CD8-positive, alpha-beta memory T cell (primary cell): ENCODE measurements at places on chromosomes 11 and 22. TPM values are rescaled to one million over a fixed set of nuclear protein-coding genes. Genes with fewer than 3 reads are reported as not detected.

DNA sequence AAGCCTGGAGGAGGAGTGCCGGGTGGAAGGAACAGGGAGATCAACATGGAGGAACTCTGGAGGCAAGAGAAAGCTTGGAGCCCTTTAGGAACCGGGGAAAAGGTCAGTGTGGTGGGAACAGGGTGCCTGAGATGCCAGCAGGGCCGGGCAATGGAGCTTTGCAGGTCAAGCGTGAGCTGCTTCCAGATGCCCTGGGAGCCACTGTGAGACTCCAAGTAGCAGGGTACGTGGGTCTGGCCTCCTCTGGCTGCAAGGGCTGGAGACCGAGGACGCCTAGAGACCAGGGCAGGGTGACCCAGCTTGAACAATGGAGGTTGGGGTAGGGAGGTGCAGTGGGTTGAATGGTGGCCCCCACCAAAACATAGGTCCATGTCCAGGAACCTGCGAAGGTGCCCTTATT is 15.6 kb upstream of the EMID1 start:
- no peaks in the 10 kb centered on the region for H3K36me3 ChIP-seq
- no peak overlapping the region for H3K27ac ChIP-seq
- DNase-seq: no peak
- no peak overlapping the region for H3K4me3 ChIP-seq
- H3K27me3 ChIP-seq: no peaks in the 10 kb centered on the region

GRCh38 chr22:45426387-45426786 is 12.9 kb downstream of the RIBC2 start:
- no peak overlapping the region for H3K27ac ChIP-seq
- no peak for DNase-seq
- no peaks in the 10 kb centered on the region for H3K27me3 ChIP-seq
- no peaks in the 10 kb centered on the region for H3K4me1 ChIP-seq
- no peak overlapping the region for H3K4me3 ChIP-seq

GRCh38 chr22:45896153-45896951 is 80.6 kb downstream of the WNT7B start:
- no peak for DNase-seq
- no peak overlapping the region for H3K27ac ChIP-seq
- H3K4me1 ChIP-seq: no peaks in the 10 kb centered on the region
- no peak overlapping the region for H3K4me3 ChIP-seq

- H3K4me3 ChIP-seq: peak overlapping the region; percentile 25
- no peak overlapping the region for H3K27ac ChIP-seq
- H3K36me3 ChIP-seq: no peaks in the 10 kb centered on the region
- H3K27me3 ChIP-seq: no peaks in the 10 kb centered on the region
- peaks cover 56% of the 10 kb centered on the region for H3K4me1 ChIP-seq
Measured at GRCh38 chr11:2446590-2447252, 1.9 kb downstream of the KCNQ1 start.

CCDC116 gene
- total RNA-seq: 0.48 TPM

SLC22A12 gene
- not detected for total RNA-seq

GRCh38 chr11:65236194-65237059 is 25.3 kb upstream of the POLA2 start:
- no peaks in the 10 kb centered on the region for H3K4me1 ChIP-seq
- H3K4me3 ChIP-seq: no peak overlapping the region
- no peak overlapping the region for H3K27ac ChIP-seq

GRCh38 chr11:18066626-18067025 is 20.6 kb upstream of the TPH1 start:
- H3K4me1 ChIP-seq: no peaks in the 10 kb centered on the region
- no peak overlapping the region for H3K4me3 ChIP-seq
- DNase-seq: no peak

DNA sequence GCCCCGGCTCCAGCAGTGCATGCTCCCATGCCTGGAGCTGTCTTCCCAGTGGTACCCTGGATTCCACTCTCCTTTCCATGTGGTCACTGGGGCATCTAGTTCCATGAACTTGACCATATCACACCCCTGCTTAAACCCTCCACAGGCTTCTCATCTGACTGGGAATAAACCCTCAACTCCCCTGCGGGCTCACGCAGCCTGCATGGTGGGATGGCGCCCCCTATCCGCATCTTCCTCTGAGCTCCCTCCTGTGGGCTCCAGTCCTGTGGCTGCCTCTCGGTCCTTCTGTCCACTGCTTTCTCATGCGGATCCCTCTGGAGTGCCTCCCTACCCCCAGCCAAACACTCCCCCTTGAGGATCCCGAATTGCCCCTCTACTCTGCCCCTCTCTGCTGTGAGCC is 41.4 kb upstream of the TTLL12 start:
- H3K27ac ChIP-seq: no peak overlapping the region
- H3K4me1 ChIP-seq: peaks cover 4% of the 10 kb centered on the region

- no peak for DNase-seq
- no peak overlapping the region for H3K27ac ChIP-seq
- H3K27me3 ChIP-seq: no peaks in the 10 kb centered on the region
- H3K4me3 ChIP-seq: no peak overlapping the region
Measured at GRCh38 chr11:134555510-134555909, 143.5 kb upstream of the B3GAT1 start.

SLC16A8 gene
- total RNA-seq: not detected

DRD2 gene
- total RNA-seq: not detected

GRCh38 chr11:134358856-134359490 is 27.2 kb downstream of the GLB1L2 start:
- no peak for DNase-seq
- H3K36me3 ChIP-seq: no peaks in the 10 kb centered on the region
- H3K4me3 ChIP-seq: no peak overlapping the region
- H3K27me3 ChIP-seq: no peaks in the 10 kb centered on the region
- H3K27ac ChIP-seq: no peak overlapping the region

DNA sequence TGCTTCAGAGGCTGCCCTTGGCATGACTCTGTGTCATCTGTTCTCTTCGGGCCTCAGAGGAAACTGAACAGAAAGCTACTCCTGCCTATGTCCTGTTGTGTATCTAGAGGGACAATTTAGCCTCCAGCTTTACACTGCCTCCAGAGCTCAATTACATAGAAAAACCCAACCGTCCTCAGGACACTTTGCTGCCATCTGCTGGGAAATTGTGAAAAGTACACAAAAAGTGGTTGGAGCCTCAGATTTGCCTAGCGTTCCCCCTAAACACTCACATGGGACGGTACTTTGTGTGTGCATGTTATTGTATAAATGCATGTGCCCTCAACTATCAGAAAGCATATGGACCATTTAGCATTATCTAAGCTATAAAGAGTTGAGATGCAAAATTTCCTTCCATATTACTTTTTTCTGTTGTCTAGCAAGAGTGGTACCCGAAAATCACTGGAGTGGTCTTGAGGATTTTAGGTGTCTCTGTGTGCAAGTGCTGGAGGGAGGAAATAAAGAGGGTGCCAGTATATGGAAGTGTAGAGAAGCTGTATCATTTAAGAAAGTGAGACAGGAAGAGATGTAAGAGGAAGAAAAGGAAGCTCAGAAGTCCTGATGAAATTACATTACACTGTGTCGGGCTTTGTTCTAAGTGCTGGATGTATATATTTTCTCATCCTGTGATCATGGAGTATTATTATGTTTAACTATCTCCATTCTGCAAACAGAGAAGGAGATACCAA is 8.7 kb upstream of the MS4A4E start:
- H3K36me3 ChIP-seq: no peaks in the 10 kb centered on the region
- H3K4me1 ChIP-seq: no peaks in the 10 kb centered on the region
- H3K27ac ChIP-seq: no peak overlapping the region

GRCh38 chr11:45665933-45666647 is 668 bp upstream of the CHST1 start:
- no peak for DNase-seq
- H3K4me3 ChIP-seq: no peak overlapping the region

GRCh38 chr11:35029979-35030682 is 108.8 kb upstream of the CD44 start:
- DNase-seq: no peak
- no peaks in the 10 kb centered on the region for H3K36me3 ChIP-seq

- no peak for DNase-seq
- no peaks in the 10 kb centered on the region for H3K27me3 ChIP-seq
- H3K4me1 ChIP-seq: no peaks in the 10 kb centered on the region
- H3K4me3 ChIP-seq: no peak overlapping the region
Measured at GRCh38 chr22:25166266-25167040, 33.2 kb upstream of the CRYBB3 start.

DNA sequence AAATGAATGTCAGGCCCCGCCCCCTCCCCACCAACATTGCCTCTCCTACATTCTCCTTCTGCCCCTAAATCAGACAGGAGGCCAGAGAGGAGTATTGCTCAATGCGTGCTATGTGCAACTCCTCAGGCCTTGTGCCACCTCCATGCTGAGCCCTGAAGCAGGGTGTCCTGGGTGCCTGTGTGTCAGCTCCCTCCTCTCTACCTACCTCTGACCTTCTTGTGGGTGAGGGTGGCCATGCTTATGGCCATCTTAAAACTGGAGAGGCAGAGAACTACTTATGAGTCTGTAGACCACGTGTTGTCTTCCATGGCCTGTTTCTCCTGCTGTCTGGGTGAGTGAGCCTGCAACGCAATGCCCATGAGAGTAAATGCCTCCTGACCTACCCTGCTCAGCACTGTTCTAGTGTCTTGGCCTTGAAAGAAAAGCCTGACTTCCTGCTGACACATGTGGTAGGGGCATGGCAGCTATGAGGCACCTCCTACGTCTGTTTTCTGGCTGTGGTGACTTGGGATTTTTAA is 10.5 kb downstream of the MCAM start:
- peaks cover 3% of the 10 kb centered on the region for H3K36me3 ChIP-seq
- H3K4me1 ChIP-seq: peaks cover 28% of the 10 kb centered on the region

DNA sequence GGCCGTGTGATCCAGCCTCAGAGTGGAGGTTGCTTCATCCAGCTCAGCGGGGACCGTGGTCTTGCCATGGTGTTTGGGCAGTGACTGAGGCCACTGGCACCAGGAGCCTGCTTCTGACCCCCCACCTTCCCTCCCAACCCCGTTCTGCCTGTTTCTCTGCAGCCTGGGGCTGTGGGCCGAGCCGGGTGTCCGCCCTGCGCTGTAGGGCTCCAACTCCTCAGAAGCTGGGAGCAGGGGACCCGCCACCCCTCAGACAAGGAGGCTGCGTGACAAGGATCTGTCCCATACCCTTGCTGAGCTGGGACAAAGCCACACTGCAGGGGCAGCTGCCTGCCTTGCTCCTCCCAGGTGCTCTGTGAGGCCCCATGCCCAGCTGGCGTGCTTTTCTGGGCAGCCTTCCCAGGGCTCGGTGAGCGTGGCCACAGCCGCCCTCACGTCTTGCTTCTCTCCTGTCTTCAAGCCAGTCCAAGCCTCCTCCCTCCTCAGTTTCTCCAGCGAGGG is 11.7 kb upstream of the ARFGAP3 start:
- no peak for DNase-seq
- no peaks in the 10 kb centered on the region for H3K36me3 ChIP-seq
- no peak overlapping the region for H3K27ac ChIP-seq
- no peaks in the 10 kb centered on the region for H3K27me3 ChIP-seq
- H3K4me1 ChIP-seq: no peaks in the 10 kb centered on the region

TLCD5 gene
- total RNA-seq: 1.7 TPM

DNA sequence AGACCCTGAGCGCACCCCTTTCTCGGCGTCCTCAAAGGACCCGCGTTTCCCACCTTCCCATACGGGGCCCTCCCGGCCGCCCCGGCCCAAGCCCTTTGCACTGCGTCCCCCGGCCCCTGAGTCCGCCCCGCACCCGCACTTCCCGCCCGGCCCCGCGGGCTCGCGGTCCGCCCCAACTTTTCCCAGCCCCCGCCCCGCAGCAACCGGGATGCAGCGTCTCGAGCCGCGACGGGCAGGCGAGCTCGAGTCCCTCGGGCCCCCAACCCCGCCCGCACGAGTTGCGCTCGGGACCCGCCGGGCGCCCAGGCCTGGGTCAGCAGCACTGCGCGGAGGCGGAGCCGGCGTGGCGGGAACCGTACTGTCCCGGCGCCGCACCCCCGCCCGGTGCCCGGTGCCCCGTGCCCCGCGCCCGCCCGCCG is 371 bp downstream of the SMCO4 start:
- peak overlapping the region; percentile 44 for H3K4me3 ChIP-seq
- no peaks in the 10 kb centered on the region for H3K36me3 ChIP-seq
- no peaks in the 10 kb centered on the region for H3K4me1 ChIP-seq
- DNase-seq: no peak
- H3K27me3 ChIP-seq: no peaks in the 10 kb centered on the region
- no peak overlapping the region for H3K27ac ChIP-seq

GRCh38 chr11:57336111-57336666 is 497 bp upstream of the SSRP1 start:
- H3K27ac ChIP-seq: peak overlapping the region; percentile 80
- DNase-seq: no peak
- H3K27me3 ChIP-seq: no peaks in the 10 kb centered on the region
- H3K4me1 ChIP-seq: peaks cover 22% of the 10 kb centered on the region
- H3K36me3 ChIP-seq: peaks cover 17% of the 10 kb centered on the region
- peak overlapping the region; percentile 76 for H3K4me3 ChIP-seq

GPR83 gene
- total RNA-seq: 0.11 TPM

GRCh38 chr11:117098269-117099232 is at the start of gene SIK3:
Gene SIK3 (minus strand): TSS chr11:117098428. CDS start chr11:117098415, 13 bp downstream.
- DNase-seq: peak; percentile 94
- no peaks in the 10 kb centered on the region for H3K27me3 ChIP-seq
- peak within 1 kb of the TSS; percentile 99 for H3K27ac ChIP-seq
- peaks cover 44% of the 10 kb centered on the region for H3K4me1 ChIP-seq
- H3K36me3 ChIP-seq: no peaks in the 10 kb centered on the region

DNA sequence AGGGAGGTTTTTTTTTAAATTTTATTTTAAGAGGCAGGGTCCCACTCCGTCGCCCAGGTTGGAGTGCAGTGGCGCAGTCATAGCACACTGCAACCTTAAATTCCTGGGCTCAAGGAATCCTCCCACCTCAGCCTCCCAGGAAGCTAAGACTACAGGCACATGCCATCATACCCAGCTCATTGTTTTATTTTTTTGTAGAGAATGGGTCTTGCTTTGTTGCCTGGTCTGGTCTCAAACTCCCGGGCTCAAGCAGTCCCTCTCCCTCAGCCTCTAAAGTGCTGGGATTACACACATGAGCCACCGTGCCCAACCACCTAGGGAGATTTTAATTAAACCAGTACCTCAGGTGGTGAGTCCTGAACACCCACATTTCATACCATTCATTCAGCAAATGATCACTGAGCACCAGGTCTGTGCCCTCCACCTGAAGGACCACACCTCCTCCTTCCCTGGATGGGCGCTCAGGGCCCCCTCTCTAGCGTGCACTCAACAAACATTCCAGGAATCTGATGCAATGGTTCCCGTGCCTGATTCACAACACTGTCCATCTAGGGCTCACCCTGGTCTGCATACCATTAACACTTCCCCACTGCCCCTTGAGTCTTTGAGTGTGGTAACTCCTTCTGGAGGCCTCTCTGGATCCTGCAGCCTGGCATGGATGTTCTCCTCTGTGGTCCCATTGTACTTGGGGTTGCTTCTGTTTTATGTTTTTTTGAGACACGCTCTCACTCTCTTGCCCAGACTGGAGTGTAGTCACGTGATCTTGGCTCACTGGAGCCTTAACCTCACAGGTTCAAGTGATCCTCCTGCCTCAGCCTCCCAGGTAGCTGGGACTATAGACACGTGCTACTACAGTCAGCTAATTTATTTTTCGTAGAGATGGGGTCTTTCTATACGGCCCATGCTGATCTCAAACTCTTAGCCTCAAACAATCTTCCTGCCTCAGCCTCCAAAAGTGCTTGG is 9.6 kb upstream of the MYH9 start:
- H3K4me1 ChIP-seq: peaks cover 9% of the 10 kb centered on the region
- DNase-seq: no peak
- H3K36me3 ChIP-seq: no peaks in the 10 kb centered on the region
- no peak overlapping the region for H3K4me3 ChIP-seq
- no peaks in the 10 kb centered on the region for H3K27me3 ChIP-seq
